DMS 273 treated with DMSO at 0.1 percent for 48 hours (cell line): ENCODE measurements at places on chromosomes 4 and X.

DNA sequence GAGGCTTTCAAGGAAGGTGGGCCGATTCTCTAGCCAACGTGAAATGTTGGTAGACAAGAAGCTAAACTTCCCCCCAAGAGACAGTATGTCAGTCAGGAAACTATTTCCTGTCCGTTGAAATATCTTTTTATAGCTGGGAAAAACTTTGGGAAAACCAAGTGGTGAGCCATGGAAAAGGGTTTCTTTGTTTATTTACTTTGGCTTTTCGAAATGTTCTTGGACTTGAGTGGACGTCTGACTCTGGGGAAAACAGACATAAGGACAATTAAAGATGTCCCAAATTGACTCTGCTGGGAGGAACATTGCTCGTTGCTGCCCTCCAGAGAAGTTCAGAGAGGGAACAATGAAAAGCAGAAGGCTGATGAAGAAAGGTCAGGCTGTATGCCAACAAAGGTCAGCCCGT lies 295.4 kb downstream of the RAPGEF2 start:
- no peak for DNase-seq

DNA sequence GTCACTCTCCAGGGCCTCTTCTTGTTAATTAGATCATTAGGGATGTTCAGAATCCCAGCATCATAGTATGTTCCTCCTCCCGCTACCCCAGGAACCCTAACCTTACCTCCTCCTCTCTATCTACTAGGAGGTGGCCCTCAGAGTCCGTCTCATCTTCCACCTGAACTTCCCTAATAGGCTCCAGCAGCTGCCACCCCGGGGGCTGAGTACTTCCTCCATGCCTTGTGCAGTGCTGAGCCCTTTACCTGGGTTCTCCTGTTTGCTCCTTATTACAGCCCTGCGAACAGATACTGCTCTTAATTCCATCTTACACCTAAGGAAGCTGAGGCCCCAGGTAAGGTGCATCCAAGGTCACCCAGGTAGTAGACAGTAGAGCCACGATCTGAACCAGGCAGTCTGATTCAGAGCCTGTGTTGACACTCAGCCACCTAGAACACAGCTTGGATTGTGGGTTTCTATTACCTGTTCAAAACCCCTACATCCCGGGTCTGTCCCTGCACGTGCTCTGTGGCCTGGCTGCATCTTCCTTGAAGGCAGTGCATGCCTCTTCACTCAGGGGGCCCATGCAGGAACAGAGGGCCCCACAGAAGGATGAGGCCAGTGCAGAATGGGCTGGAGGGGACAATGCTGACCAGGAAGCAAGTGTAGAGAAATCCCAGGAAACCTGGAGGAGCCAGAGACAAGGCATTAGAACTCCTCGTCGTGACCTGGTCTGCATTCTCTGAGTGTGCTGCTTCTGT lies 51.4 kb upstream of the MSANTD1 start:
- no peak for DNase-seq

GRCh38 chr4:148793221-148793620 lies 351.0 kb upstream of the NR3C2 start:
- DNase-seq, result no peak

GRCh38 chr4:81366779-81367178 lies 104.9 kb downstream of the RASGEF1B start:
- DNase-seq, result no peak
